ENCODE measurements at places on chromosomes 16 and 17.

- no peaks in the 10 kb centered on the region for H3K27me3 ChIP-seq
- H3K27ac ChIP-seq = no peak overlapping the region
- H3K4me1 ChIP-seq = no peaks in the 10 kb centered on the region
- no peak overlapping the region for H3K4me3 ChIP-seq
- no peaks in the 10 kb centered on the region for H3K36me3 ChIP-seq
- no peak for DNase-seq
Measured at GRCh38 chr16:75754141-75754540, 27.9 kb upstream of the CPHXL start.

DNA sequence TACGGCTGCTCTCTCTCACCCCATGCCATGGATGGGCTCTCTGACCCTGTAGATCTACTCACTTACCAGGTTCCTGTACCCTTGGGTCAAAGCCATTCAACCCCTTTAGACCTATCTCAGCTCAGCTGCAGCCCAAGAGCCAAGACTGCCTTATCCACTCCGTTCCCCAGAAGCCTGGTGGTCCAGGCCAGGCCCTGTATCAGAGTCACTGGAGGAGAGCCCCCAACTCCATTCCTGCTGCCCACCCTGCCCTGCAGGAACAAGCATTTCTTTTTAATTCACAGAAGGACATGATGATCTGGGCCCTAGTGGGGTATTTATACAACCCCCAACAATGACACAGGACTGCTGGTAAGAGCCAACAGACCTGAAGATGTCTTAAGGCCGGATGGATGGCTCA is 76.8 kb downstream of the AIPL1 start:
- DNase-seq = no peak
- no peaks in the 10 kb centered on the region for H3K36me3 ChIP-seq
- no peaks in the 10 kb centered on the region for H3K27me3 ChIP-seq

GRCh38 chr17:70011750-70012149 is 63.3 kb upstream of the KCNJ16 start:
- H3K27me3 ChIP-seq = no peaks in the 10 kb centered on the region
- H3K27ac ChIP-seq = no peak overlapping the region
- H3K4me3 ChIP-seq = no peak overlapping the region
- DNase-seq = no peak

GRCh38 chr17:56172517-56172982 is 19.3 kb downstream of the ANKFN1 start:
- H3K27me3 ChIP-seq = no peaks in the 10 kb centered on the region
- no peak for DNase-seq
- no peak overlapping the region for H3K4me3 ChIP-seq
- H3K27ac ChIP-seq = no peak overlapping the region
- H3K36me3 ChIP-seq = no peaks in the 10 kb centered on the region

GRCh38 chr17:10370016-10370608 is 2.7 kb downstream of the MYH13 start:
- no peak overlapping the region for H3K4me3 ChIP-seq
- no peaks in the 10 kb centered on the region for H3K27me3 ChIP-seq
- H3K27ac ChIP-seq = no peak overlapping the region
- no peaks in the 10 kb centered on the region for H3K4me1 ChIP-seq
- DNase-seq = no peak

DNA sequence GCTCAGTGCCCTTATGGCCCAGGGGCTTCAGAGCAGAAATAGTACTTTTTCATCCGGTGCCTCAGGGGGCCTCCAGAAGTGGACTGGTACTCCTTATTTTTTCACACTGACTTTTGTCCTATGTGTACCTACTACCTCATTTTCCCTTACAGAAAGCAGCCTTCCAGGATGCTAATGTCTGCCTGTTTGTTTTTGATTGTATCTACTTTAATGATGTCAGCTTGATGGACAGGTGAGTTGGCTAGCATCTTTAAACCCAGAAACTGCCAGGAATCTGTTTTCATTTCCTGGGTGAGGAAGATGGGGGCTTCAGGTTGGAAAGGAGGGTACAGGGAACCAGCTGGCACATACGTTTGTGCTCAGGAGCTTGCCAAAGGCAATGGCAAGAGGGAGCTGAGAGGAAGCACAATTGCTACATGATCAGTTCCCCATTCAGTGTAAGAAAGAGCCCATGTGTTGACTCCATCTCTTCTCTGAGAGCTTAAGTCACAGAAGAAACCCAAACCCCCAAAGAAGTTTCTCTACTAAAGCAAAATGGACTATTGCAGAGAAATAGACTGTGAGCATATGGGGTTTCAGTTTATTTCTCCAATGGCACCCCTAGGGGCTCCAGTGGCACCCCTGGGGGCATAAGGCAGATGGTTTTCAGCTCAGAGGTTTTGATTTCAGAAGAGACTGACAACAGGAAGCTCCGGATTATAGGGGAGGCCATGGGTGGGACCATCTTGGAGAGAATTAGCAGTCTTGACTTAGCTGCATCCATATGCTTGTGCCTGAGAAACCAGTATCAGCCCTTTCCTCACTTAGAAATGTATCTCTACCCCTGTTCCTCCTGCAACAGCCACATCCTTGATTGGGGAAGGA is 16.3 kb downstream of the LIG3 start:
- no peak overlapping the region for H3K4me3 ChIP-seq
- no peak for DNase-seq
- no peaks in the 10 kb centered on the region for H3K27me3 ChIP-seq

- no peak overlapping the region for H3K4me3 ChIP-seq
- H3K27me3 ChIP-seq = no peaks in the 10 kb centered on the region
- no peak overlapping the region for H3K27ac ChIP-seq
- no peak for DNase-seq
- H3K4me1 ChIP-seq = no peaks in the 10 kb centered on the region
Measured at GRCh38 chr17:2688351-2689342, 22.9 kb downstream of the CLUH start.

GRCh38 chr16:23960081-23960885 is 124.5 kb downstream of the PRKCB start:
- no peak for DNase-seq
- no peaks in the 10 kb centered on the region for H3K4me1 ChIP-seq
- H3K36me3 ChIP-seq = no peaks in the 10 kb centered on the region

- DNase-seq = no peak
- H3K4me3 ChIP-seq = no peak overlapping the region
- H3K4me1 ChIP-seq = no peaks in the 10 kb centered on the region
- no peaks in the 10 kb centered on the region for H3K36me3 ChIP-seq
Measured at GRCh38 chr17:56432443-56432842, 161.1 kb upstream of the NOG start.

GRCh38 chr16:48971571-48972077 is 310.0 kb downstream of the CBLN1 start:
- H3K27me3 ChIP-seq = no peaks in the 10 kb centered on the region
- H3K36me3 ChIP-seq = no peaks in the 10 kb centered on the region
- no peak overlapping the region for H3K4me3 ChIP-seq
- DNase-seq = peak; percentile 32
- H3K27ac ChIP-seq = peak overlapping the region; percentile 46

GRCh38 chr16:64242492-64242891 is 879.4 kb downstream of the CDH11 start:
- H3K4me3 ChIP-seq = no peak overlapping the region
- H3K4me1 ChIP-seq = no peaks in the 10 kb centered on the region
- H3K27me3 ChIP-seq = no peaks in the 10 kb centered on the region
- DNase-seq = no peak
- no peak overlapping the region for H3K27ac ChIP-seq

- no peaks in the 10 kb centered on the region for H3K27me3 ChIP-seq
- no peak for DNase-seq
- no peak overlapping the region for H3K4me3 ChIP-seq
- H3K4me1 ChIP-seq = peaks cover 9% of the 10 kb centered on the region
- H3K27ac ChIP-seq = no peak overlapping the region
Measured at GRCh38 chr17:66676421-66676820, 158.5 kb upstream of the CACNG5 start.

DNA sequence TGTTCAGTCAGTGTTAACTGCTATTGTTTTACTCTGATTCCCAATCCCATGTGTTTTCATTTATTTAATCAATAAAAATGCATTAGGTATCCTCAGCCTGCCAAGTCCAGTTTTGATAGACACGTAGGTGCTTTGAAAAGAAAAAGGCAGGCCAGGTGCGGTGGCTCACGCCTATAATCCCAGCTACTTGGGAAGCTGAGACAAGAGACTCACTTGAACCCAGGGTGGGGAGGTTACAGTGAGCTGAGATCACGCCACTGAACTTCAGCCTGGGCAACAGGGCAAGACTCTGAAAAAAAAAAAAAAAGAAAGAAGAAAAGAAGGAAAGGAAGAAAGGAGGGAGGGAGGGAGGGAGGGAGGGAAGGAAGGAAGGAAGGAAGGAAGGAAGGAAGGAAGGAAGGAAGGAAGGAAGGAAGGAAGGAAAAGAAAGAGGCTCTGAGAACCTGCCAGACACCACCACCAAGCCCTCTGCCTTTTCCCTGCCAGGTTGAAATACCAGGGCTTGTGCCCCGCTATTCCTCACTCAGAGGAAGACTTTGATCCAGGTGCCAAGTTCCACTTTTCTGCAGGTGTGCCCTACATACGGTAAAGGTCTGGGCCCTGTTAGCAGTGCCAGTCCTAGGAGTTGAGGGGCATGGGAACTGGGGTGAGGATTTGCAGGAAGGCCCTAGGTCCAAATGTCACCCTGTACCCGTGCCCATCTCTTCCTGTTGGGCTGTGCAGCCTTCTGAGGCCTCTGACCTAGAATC is 10.1 kb upstream of the KCNH6 start:
- no peaks in the 10 kb centered on the region for H3K36me3 ChIP-seq
- H3K4me3 ChIP-seq = no peak overlapping the region
- no peak for DNase-seq
